ENCODE measurements at places on chromosomes 1 and 21.

DNA sequence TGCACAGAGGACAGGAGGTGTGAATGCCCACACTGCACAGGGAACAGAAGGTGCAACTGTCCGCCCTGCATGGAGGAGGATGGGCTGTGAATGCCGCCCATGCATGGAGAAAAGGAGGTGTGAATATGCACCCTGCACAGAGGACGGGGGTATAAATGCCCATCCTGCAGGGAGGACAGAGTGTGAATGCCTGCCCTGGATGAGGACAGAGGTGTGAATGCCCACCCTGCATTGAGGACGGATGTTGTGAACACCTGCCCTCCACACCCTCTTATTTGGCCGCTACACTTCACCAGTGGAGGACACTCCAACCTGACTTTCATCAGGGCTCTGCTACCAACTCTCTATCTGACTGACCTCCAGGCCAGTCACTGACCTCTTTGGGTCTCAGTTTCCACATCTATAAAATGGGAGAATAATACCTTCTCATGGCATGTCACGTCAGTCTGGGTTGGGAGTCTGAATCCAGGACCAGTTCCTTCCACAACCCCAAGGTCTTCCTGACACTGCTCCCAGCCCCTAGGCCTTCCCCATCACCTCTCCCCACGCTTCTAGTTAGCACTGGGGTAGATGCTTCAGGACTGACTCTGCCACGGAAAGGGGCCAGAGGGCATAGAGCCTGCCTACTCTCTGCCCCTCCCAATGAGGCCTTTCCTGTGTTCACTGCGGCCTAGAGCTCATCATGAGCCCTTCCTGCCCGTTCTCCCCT lies 28.4 kb downstream of the ZBTB17 start:
- DNase-seq: no peak

- DNase-seq: no peak
Measured at GRCh38 chr1:184693011-184693410, 61.6 kb downstream of the EDEM3 start.

DNA sequence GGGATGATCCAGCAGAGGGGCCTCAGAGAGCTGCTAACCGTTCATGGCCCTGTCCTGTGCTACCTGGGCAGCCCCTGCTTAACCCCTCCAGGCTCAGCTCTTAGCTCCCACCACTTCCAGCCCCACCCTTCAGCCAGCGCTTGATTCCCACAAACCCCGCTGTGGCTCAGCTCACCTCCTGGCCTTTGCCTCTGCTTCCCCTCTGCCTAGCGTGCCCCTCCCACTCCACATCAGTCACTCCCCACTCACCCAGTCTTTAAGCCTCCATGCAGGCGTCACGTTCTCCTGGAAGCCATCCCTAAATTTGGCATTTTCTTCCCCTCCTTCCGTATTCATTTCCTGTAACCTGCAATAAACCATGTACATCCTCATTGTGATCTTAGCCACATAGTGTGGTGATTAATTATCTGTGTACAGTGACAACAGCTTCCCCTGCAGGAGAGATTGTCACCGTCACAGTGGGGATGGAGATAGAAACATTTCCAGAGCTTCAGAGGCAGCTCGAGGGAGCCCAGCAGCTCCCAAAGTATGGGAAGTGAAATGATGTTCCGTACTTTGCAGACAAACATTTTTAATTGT lies 65.5 kb downstream of the EPHB2 start:
- no peak for DNase-seq

GRCh38 chr1:85581802-85582686 lies 1.5 kb downstream of the CCN1 start:
- DNase-seq: no peak
